Stimulated activated CD4-positive, alpha-beta T cell treated with anti-CD3 and anti-CD28 coated beads, Interleukin-15, amount 100 ng/mL, for 1 hour (primary cell): ENCODE measurements at places on chromosomes 4 and X.

GRCh38 chr4:182404376-182404775 is 161.2 kb downstream of the TENM3 start:
- DNase-seq = no peak

GRCh38 chr4:1711571-1712215 is 426 bp downstream of the SLBP start:
- DNase-seq = no peak

- no peak for DNase-seq
These were observed 116.7 kb upstream of the TMEM164 start for GRCh38 chrX:109886122-109886761.

GRCh38 chrX:40224658-40225057 is 126.9 kb upstream of the BCOR start:
- DNase-seq = no peak

DNA sequence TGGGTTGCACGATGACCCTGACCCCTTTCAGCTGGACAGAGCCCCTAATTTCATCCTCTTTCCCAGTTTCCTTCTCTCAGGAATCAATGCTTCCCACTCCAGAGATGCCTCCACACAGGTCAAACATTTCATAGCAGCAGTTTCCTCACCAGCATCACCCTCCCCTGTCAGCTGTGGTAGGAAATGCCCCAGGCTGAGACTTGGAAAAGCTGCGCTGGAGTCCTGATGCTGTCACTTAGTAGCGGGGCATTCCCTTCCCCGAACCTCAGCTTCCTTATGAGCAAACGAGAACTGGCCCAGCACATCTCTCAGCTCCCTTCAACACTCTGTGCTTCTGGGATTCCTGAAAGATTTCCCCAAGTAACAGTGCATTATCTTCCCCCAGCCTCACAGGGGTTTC is 2.7 kb downstream of the GJB1 start:
- no peak for DNase-seq

DNA sequence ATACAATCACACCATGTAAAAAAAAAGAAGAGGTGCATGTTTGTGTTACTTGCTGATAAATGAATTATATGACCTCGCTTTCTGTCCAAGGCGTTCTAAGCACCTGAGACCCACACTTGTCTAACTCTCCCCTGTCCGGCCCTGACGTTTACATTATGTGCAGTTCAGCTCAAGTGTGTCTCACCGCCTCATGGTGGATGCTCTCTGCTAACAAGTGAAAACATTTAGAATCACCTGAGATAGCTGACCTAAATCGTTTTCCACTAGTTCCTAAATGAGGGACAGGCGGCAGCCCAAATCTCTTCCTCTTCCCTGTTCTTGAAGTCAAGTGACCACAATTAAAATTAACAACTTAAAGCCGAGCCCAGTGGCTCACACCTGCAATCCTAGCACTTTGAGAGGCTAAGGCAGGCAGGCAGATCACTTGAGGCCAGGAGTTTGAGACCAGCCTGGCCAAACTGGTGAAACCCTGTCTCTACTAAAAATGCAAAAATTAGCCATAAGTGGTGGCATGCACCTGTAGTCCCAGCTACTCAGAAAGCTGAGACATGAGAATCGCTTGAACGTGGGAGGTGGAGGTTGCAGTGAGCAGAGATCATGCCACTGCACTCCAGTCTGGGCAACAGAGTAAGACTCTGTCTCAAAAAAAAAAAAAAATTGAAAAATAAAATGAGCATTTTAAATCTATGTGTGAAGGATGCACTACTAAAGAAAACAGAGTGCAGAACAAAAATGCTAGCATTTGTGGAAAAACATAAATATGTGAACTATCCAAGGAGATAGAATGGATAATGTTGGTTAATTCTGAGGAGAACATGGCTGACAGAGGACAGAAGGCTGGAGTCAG is 3.9 kb upstream of the TIFA start:
- DNase-seq = no peak

DNA sequence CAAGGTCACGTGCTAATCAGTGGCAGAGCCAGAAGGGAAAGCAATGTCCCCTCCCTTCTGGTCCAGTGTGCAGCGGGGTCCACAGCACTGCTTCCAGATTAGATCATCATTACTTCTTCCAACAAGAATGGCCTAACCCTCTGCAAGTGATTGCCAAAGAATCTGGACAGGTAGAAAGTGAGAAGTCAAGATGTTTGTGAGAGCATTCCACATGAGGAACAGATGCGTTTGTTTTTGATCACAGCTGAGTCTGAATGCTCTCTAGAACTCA is 147.7 kb downstream of the SHROOM3 start:
- no peak for DNase-seq

DNA sequence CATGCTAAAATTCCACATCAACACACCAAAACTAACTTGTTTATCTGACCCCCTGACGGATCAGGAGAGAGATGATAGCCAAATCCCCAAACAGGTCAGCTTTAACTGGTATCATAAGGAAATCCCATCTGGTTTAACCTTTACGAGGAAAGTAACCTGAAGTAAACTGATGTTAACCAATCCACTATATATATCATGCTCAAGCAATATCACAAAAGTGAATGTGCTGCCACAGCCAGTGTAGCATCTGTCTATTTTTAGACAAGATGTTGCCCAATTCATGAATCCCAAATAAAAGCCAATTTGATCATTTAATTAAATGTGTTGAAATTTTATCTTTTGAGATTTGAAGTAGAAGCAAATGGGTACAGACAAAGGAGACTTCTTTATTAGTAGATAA is 44.5 kb downstream of the EGF start:
- DNase-seq = no peak

DNA sequence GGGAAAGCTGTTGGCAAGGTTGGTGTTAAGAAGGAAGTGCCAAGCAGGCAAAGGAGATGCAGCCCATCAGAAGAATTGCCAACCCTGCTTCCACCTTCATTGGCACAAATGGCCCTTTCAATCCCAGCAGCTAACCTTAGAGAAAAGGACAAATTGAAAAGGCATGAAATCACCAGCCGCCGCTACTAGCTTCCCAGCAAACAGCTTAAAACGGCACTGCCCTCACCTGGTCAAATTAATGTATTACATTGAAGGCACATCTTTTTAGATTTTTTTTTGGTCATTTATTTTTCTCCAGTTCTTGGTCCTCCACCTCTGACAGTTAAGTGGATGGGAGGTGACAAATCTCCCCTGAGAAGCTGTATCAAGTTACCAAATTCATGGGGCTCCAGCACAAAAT is 51.0 kb upstream of the NHSL2 start:
- no peak for DNase-seq

- no peak for DNase-seq
These were observed 6.2 kb upstream of the DCAF8L2 start for GRCh38 chrX:27583976-27584375.

DNA sequence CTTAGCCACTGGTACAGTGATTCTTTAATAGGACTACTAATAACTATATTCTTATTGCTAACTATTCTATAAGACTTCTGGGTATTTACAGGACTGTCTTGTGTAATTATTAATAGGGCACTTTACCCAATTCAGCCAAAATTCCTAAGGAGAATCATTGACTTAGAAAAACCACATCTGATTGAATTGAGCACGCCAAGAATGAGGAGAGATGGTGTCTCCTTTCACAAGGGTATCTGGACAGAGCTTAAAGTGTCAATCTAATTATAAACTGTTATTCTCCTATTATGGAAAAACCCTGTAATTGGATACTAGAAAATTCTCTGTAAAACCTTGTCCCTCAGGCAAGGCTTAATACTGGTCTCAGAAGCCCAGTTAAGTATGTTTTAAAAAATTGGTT is 111.1 kb upstream of the TLL1 start:
- no peak for DNase-seq

DNA sequence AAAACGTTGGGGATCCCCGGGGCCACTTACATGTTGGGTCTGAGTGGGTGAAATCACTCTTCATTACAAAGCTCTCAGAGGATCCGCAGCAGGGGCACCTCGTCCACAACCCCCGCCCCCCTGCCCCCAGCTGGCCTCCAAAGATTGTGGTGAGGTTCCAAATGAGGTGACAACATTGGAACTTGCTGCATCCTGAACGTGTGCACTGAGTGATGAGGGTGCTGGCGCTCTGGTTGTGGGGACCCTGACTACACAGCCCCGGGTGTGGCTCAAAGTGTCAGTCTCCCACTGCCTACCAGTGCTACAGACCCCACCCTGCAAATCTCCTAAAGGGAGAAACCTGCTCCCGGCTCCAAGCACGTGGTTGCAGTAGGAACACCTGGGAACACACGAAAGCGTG is 111.9 kb downstream of the PHKA2 start:
- no peak for DNase-seq
